ENCODE measurements at places on chromosomes 1 and 21.
A peak's percentile ranks its signal among the peaks of the same experiment; 100 is the strongest.

DNA sequence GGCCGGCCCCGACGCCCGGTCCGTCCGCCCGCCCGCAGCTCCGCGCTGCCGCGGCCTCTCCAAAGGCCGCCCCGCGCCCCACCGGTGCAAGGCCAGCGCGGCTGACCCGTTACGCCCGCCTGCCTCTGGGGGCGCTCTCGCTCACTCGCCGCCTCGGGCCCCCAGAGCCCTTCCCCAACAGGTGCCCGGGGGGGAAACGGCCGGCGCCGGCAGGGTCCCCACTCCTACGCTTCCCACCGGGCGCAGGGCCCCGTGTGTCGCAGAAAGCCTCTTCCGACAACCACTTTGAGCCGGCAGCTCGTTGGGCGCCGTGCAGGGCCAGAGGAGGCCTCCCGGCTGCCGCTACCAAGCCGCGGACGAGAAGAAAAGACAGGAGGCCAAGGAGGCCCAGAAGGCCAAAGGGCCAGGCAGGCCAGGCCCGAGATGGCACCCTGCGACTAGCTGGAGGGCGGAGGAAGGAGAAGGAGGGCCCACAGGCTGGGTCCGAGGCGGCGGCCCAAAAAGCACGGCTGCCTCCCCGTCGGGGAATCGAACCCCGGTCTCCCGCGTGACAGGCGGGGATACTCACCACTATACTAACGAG is 64.9 kb upstream of the FCGR2A start:
- no peak for DNase-seq

DNA sequence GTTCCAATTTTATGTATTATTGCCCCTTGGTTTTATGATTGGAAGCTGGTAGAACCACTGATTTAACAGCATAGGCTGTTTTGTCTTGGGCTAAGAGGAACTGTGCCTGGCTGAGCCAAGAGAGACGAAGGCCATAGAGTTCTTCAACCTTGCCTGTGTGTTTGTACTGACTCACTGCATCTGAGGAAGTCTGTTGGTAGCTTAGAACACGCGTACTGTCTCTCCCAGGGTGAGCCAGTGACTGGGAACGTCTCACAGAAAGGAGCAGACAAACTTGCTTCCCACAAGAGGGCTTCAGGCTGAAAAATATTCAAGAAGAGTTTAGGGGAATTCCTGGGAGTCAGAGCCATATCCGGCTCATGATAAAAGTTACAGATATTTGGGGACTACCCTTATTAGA is 14.9 kb downstream of the TMEM51 start:
- DNase-seq = no peak

DNA sequence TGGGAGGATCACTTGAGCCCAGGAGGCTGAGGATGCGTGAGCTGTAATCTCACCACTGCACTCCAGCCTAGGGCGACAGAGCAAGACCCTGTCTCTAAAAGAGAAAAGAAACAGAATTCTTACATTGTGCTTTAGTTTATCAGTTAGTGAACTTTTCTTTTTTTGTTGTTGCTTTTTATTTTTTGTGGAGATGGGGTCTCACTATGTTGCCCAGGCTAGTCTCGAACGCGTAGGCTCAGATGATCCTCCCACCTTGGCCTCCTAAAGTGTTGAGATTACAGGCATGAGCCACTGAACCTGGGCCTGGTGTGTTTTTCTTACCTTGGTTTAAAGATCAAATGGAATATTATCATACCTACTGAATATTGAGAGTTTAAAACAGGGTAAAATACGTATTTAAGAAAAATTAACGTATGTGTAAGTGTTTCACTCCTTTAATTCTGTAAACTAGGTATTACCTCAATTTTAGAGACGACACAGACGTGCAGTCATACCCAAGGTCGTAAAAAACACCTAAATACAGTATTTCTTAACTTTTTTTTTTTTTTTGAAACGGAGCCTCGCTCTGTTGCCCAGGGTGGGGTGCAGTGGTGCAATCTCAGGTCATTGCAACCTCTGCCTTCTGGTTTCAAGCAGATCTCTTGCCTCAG is 39.6 kb downstream of the KIF1B start:
- DNase-seq = no peak

DNA sequence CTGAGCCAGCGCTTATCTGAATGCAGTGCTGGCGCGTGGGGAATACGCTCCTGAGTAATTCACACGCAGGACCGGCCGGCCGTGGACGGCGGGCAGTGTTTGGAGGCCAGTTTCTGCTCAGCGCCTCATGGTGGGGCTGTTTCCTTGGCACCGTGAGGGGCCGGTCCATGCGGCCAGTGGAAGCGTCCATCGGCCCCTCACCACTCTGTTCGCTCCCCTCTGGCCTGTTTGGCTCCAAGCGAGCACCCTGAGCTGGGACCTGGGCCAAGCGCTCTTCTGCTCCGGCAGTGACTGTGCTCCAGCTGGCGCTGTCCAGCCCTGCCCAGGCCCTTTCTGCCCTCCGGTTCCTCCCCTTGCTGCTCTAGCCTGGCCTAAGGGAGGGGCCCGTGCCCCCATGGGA is 16.3 kb upstream of the PLCH2 start:
- no peak for DNase-seq

- peak; percentile 5 for DNase-seq
Measured at GRCh38 chr1:30335997-30336390, 387.4 kb downstream of the MATN1 start.
